ENCODE measurements at places on chromosomes 5 and 9.

DNA sequence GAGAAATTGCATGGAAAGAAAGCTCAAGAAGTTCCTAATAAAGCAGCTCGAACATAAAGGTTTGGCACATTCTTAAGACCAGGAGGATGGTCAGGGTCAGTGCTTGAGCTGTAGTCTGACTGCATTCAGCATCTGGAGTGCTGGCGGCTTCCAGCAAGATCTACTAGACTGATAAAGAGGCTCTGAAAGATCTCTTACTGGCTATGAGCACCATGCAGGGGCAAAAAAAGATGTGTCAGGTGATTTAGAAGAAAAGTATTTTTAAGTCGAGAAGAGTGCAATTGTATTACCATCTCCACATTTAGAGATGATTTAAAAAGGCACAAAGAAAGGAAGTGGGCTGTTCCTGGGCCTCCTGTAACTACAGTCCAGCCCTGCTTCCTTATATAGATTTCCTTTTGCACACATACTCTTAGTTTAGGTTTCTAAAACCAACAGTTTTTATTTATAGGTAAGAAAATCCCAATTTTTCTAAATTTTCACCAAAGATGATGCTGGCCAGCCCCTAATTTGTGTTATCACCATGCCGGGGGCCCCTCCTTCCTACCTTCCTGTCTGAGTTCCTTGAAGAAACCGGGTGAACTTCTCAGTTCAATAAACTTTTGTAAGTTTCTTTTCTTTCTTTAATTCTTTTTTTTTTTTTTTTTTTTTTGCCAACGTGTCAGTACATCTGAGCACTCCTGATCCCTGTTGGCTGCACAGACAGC lies 65.9 kb upstream of the PLPP1 start:
- peak; percentile 55 for DNase-seq

GRCh38 chr5:120103495-120103894 lies 360.6 kb upstream of the PRR16 start:
- no peak for DNase-seq

DNA sequence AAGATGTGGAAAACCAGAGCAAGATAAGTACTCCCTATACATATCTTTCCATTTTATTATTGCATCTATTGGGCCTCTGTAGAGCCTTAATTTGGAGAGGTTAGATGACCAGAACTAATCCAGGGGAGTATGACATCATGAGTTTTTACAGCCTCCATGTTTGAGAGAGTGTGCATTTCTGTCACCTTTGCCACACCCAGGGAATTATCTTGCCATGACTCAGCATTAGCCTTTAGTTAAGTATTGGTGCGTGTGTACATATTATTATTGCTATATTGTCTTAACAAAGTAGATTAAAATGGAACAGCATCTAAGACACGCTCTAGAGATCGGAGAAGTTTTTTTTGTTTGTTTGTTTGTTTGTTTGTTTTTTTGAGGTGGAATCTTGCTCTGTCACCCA lies 27.6 kb downstream of the DIMT1 start:
- no peak for DNase-seq

DNA sequence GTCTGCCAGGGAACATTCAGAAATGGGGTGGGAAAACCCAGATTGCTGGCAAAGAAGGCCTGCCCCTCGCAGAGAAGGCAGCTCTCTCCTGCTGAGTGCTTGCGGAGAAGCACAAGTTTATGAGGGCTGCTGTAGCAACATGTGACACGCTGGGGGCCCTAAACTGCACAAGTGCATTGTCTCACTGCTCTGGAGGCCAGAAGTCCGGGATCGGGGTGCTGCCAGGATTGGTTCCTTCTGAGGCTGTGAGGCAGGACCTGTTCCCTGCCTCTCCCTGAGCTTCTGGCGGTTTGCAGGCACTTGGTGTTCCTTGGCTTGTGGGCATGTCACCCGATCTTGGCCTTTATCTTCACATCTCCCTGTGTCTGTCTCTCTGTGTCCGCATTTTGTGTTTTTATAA lies 75.6 kb upstream of the NEURL1B start:
- DNase-seq, result no peak

DNA sequence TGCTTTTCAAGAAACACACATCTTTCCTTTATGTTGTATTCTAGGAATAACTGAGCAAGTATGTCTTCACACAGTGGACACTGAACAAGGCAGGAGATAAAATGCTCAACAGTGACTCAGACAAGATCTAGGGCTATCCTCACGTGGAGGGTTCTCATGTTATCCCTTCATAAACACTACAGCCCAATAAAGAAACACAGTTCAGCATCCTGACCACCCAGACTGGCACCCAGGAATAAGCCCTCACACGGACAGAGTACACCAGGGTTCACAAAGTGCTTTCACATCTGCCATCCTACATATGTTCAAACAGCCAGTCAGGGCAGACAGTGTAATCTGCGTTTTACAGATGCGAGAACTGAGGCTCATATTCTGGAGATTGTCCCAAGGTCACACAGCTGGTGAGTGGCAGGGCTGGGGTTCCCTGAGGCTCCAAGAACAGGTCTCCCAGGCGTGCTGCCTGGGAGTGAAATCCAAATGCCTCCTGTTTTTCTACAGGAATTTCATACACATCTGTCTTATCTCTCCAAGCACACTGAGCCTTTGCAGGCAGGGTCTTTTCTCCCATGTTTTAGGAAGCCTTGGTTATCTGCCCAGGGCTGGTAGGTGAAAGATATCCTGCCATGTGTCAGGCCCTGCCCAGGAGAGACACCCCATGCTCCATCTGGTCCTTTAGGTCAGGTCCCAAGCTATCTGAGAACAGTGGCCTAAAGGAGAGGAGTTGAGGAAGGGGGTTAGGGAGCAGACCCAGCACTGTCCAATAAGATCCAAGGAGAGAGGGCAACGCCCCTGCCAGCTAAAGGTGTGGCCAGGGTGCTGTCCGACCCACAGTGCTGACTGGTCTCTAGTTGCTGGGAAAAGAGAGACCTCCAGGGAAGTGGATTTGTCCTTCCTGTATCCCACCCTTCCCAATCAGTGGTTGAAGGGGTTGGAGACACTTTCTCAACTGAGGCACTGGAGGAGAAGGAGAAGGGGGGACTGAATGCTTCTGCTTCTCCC lies 47.9 kb upstream of the XPA start:
- DNase-seq, result no peak

DNA sequence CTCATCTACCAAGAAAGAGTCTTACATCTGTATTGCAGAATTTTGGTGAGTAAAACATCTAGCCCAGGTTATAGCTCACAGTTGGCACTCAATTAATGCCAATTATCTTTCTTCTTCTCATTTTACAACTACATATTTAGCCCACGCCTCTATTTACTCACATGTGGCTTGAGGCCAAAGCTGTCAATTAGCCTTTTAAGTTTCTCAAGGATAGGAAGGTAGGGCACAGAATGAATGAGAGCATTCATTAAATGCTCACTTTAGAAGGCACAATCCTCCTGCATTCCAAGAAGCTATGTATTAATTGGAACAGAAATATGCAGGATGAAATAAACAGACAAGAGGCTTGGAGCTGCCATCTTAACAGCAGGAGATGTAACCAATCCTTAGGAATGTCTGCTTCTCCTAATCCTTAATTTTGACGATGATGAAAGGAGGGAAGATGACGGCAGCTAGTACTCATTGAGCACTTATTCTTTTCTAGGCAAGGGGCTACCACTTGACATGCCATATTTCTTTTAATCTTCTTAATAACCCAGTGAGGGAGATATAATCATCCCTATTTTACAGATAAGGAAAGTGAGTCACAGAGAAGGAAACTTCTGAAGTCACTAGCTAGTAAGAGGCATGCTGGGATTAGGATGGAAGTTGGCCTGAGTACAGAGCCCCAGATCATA lies 30.8 kb upstream of the PANK3 start:
- DNase-seq, result no peak

Measured in non-pigmented ciliary epithelial cell (primary cell).